ENCODE measurements at places on chromosomes 7 and 10.

GRCh38 chr10:96600337-96600736, 13.5 kb upstream of the TM9SF3 start:
- no peak for DNase-seq

DNA sequence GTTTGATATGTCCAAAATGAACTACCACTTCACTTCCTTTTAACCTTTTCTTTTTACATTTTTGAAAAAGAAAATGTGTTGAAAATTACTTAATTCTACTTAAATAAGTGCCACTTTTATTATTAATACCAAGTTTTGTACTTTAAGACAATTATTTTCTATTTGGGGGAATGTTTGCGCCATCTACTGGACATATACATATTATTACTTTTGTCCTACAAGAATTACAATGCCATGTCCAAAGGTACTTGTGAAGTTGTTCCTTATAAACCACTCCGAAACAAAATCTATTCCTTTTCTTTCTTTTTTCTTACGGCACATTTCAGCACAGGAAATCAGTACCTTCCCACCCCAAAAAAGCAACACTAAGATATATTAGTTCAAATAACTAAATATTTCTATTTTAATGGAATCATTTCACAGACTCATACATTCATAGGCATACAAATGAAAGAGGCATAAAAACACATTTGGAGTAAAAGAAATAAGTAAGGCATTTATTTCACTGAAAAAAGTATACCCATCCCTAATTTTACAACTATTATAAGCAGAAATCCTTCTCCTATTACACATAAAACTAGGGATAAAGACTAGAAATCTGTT, 169.9 kb downstream of the RNF133 start:
- no peak for DNase-seq

DNA sequence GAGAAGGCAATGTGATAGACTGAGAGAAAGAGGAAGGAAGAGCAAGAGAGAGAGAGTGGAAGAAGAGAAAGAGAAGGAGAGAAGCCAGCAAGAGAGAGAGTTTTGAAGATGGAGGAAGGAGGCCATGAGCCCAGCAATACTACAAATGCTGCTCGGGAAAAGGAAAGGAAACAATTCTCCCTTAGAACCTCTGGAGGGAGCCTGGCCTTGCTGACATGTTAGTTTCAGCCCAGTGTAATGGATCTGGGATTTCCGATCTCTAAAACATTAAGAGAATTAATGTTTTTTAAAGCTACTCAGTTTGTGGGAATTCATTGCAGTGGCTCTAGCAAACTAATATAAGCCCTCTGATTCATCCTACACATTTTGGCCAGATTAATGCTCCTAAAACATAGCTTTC, 206.8 kb upstream of the MTPN start:
- no peak for DNase-seq

DNA sequence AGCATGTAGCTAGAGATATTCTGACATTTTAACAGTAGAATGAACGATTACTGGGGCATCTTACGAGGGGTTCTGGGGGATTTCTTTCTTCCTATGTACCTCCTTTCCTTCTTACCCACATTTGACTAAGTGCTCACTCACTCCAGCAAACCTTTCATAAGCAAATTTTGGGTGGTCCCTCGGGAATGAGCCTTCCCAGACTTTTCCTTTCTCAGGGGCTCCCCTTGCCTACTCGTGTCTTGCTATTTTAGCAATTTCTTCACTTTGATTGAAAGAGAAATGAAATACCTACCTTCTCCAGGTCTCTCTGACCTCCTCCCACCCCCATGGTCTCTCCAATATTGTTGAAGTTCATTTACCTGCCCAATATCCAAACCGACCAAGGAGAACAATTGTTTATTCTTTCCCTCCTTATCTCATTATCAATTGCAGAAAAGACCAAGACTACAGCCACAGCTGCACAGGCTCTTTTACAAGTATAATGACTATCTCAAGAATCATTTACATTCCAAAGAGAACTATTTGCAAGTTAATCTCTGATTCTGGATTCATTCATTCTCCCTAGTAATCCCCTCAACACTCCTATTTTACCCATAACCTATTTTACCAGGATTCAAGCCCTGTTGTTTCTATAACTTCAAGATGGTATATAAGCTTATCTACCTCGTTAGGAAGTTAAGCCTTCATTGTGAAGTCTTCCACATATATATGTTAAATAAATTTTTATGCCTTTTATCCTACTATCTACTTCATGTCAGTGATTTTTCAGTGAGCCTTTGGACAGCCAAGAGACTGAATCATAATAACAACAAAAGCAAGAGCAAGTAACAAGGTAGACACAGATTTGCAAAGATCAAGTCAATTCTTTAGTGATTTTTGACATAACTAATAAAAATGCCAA, 480.6 kb downstream of the IPMK start:
- no peak for DNase-seq

GRCh38 chr7:158904599-158904998, 48.2 kb downstream of the DYNC2I1 start:
- no peak for DNase-seq

DNA sequence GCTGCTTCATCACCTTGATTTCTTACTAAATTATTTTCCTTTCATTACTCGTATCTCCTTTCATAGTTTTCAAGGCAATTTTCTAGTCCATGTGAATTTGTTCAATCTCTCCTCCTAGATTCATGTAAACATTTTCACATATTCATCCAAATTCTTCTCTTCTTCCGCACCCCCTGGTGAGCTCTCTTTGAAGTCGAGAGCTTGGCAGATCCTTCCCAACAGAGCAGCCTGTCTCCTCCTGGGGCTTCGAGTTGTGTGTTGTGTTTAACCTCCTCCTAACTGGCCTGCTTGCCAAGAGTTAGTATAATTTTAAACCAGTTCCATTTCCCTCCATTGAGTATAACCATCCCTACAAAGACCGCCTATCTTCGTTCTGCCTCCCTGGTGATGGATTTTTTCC, 272.4 kb upstream of the CELF2 start:
- DNase-seq = no peak

GRCh38 chr10:102113956-102114857, 6.0 kb downstream of the LDB1 start:
- peak; percentile 64 for DNase-seq

DNA sequence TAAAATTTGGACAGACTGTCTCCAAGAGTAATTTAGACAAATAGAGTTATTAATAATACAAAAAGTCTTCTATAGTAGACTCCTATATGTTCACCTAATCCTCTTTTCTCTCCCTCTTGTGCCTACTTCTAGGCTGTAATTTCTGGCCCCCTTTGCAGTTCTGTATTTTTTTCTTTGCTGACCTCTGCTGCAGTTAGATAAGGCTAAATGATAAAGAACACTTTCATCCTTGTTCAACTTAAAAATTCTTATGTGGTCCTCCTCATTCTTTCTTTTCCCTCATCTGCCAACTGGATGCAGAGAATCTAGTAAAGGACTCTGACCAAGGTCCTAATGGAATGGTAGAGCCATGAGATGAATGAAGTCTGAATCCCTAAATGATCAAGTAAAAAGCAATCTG, 20.1 kb downstream of the GLCCI1 start:
- no peak for DNase-seq
